ENCODE measurements at places on chromosomes 4 and X. TPM values are rescaled to one million over a fixed set of nuclear protein-coding genes. Genes with fewer than 3 reads are reported as not detected.

FGF13 gene
- total RNA-seq: 12.7 TPM

DNA sequence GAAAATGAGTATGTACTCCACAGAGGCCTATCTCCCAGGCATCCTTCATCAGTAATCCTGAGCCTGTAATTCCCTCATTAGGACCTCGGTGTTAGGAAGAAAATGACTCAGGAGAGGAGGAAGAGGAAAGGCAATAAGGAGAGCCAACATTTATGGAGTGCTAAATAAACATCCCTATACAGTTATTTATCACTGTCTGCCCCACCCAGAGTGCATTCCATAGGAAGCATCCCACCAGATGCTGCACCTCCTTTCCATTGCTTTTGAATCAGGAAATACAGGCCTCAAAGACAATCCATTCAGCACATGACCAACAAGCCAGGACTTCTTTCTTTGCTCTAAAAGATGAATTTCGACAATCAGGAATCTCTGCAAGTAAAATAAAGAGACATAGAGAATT is 47.6 kb downstream of the USP38 start:
- no peak for DNase-seq

- no peak for DNase-seq
These were observed 2.5 kb upstream of the RXFP1 start for GRCh38 chr4:158519226-158519625.

- DNase-seq: no peak
These were observed 25.3 kb downstream of the PITX2 start for GRCh38 chr4:110597582-110597981.
